ENCODE measurements at places on chromosomes 1 and 21.

GRCh38 chr1:116420417-116421200, 47.6 kb downstream of the ATP1A1 start:
- DNase-seq, result no peak

- no peak for DNase-seq
Measured at GRCh38 chr1:239814306-239814881, 277.3 kb upstream of the FMN2 start.

DNA sequence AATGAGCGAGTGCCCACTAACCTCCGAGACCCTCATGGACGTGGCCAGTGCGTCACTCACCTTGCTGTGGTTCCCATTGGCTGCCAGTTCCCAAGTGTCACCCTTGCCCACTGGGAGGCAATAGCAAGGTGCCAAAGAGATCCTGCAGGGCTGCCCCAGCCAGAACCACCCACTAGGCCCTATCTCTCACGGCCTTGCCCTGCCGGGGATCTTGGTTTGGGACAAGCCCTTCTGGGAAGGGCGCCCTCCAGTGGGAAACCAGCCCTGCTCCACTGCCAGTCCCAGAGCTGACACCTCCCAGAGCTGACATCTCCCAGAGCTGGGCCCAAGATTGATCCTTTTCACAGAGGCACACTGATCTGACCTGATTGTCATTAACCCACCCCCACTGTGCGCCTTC, 2.1 kb upstream of the SELENON start:
- DNase-seq, result no peak

GRCh38 chr1:108815566-108815965, 41.3 kb downstream of the AKNAD1 start:
- no peak for DNase-seq

GRCh38 chr1:1079408-1080121, 5.5 kb upstream of the RNF223 start:
- no peak for DNase-seq

DNA sequence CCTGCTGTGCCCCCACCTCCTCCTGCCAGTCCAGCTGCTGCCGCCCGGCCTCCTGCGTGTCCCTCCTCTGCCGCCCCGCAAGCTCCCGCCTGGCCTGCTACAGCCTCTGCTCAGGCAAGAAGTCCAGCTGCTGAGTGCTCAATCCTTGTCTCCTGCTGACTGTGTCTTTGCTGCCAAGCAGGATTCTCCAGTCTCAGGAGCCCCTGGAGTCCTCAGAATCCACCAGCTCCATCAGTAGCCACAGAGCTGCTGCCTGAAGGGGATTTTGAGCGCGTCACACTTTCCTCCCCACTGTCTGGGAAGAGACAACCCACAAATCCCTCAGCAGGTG, 973 bp downstream of the KRTAP10-11 start:
- DNase-seq, result no peak

DNA sequence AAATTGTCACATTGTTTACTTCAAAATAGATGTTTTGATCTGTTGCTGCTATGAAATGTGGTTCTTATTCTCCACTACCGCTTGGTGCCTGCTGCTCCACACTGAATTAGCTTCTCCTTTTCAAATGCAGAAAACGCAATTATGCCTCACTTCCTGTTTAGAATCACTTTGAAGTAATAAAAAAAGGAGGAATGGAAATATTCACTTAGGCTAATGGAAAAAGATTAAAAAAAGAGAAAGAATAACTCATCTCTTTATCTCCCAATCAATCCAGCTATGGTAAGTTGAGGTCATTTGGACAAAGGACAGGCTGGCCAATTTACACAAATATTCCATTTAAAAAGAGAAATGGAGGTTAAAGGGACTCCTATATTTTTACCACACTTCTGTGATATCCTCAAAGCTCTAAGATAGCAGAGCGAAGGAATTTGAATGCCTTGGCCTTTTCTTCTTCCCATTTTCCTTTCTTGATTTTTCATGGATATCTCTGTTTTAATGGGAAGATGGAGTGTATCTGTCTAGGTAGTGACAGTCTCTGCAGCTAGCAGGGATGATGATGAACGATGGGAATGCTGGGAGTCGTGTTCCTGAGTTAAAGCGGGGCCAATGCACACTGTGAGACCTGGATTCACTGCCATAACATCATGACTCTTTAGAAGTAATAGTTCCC, 35.7 kb downstream of the RGS5 start:
- DNase-seq, result no peak

- DNase-seq, result no peak
Measured at GRCh38 chr1:46942086-46942485, 810 bp upstream of the CYP4A11 start.

GRCh38 chr1:58249737-58250586, 296.6 kb downstream of the OMA1 start:
- no peak for DNase-seq

GRCh38 chr21:33386222-33386784, 16.9 kb upstream of the IFNGR2 start:
- no peak for DNase-seq

- no peak for DNase-seq
Measured at GRCh38 chr1:43492826-43493225, 37.9 kb upstream of the PTPRF start.

GRCh38 chr1:184929711-184930202, 44.6 kb downstream of the NIBAN1 start:
- no peak for DNase-seq

- no peak for DNase-seq
Measured at GRCh38 chr1:16115468-16115983, 40.3 kb downstream of the EPHA2 start.

DNA sequence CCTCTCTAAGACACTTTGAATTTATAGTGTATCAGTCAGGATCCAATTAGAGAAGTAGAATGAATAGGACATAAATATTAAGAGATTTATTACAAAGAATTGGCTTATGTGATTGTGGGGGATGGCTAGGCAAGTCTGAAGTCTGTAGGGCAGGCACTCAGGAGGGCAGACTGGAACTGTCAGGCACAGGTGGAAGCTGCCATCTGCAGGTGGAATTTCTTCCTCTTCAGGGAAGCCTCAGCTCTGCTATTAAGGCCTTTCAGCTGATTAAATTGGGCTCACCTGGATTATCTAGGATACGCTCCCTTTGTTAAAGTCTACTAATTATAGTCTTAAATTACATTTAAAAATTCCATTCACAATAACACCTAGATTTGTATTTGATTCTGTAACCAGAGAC, 92.0 kb upstream of the HAO2 start:
- no peak for DNase-seq

DNA sequence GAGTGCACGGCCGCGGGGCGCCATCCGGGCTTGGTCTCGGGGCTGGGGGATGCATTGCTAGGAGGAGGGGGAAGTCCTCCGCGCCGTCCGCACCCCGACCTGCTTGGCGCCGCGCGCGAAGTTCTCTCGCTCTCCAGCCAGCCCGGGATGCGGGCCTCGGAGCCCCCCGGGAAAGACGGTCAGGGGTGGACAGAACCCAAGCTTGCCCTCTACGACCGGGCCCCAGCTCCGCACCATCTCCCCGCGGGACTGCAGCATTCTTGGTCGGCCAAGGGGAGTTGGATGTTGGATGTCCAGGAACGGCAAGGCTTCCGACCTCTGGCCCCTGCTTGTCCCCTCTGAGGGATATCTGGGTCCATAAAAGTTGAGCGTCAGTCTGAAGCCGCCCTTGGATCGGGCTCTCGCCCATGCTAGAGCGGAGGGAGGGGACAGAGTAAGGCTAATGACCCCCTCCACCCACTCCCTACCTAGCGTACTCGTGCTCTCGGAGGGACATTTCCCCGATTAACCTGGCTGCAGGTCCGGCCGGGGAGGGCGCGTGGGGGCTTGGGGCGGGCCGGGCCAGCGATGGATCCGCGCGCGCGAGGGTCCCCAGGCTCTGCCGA, 522 bp downstream of the DISP3 start:
- DNase-seq, result no peak

DNA sequence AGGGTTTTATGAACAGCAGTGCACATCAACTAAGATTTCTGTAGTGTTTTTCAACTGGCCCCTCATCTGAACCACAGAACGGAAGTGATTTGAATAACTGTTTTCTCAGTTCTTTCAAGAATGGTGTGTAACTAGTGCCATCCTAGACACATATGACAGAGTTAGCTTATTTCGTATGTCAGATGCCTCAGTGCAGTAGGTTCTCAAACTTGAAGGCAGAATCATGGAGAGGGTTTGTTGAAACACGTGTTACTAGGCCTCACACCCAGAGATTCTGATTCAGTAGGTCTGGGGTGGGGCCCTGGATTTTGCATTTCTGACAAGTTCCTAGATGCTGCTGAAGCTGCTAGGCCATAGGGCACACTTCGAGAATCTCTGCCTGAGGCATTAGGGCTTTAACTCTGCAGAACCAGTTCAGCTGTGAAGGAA, 49.0 kb downstream of the SCCPDH start:
- DNase-seq, result no peak
